Thymus (tissue), 14 donors: ENCODE measurements at places on chromosomes 16 and 17.

GRCh38 chr17:55681342-55681700 is 41.3 kb downstream of the TMEM100 start:
- no peak overlapping the region for H3K4me3 ChIP-seq
- DNase-seq: no peak
- H3K36me3 ChIP-seq: no peaks in the 10 kb centered on the region
- no peak overlapping the region for H3K27ac ChIP-seq
- H3K27me3 ChIP-seq: no peaks in the 10 kb centered on the region

GRCh38 chr16:4376126-4376892 is 4.7 kb downstream of the VASN start:
- no peak overlapping the region for H3K4me3 ChIP-seq
- no peak overlapping the region for H3K27ac ChIP-seq
- peaks cover 13% of the 10 kb centered on the region for H3K36me3 ChIP-seq
- no peak for DNase-seq
- H3K4me1 ChIP-seq: peaks cover 10% of the 10 kb centered on the region

- no peak overlapping the region for H3K4me3 ChIP-seq
- no peak overlapping the region for H3K27ac ChIP-seq
- no peak for DNase-seq
- H3K36me3 ChIP-seq: peaks cover 3% of the 10 kb centered on the region
These were observed 2.9 kb upstream of the P2RX1 start for GRCh38 chr17:3919123-3919624.

DNA sequence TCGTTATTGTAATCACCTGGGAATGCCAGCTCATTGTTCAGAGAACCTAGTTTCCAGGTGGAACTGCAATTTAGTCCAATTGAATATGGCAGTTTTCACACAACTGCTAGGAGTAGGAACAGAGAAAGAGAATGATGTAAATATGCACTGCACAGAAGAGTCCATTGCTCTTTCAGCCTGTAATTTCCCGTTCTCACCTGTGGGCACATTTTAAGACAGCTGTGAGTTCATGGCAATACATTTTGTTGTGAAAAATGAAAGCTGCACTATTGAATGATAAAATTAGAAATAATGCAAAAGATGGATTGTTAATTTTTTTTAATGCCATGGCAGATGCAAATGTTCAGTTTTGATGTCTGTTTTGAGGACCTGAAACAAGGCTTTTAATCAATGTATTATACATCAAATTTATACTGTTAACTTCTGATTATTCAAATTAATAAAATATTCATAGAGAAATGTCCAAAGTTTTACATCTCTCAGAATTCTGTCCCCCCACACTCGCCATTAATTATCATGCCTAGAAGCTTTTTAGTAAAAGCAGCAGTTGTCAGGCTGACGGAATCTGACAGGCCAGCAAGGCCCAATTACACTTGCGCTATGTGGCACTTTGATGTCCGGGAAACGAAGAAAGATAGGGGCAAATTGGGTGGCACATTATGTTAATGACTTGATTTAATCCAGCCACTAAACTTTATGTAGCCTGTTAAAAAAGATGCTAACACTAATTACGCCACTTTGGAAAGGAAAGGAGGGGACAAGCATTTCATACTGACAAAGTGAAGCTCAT is 72.2 kb downstream of the RPGRIP1L start:
- H3K4me1 ChIP-seq: no peaks in the 10 kb centered on the region
- H3K27ac ChIP-seq: no peak overlapping the region
- H3K27me3 ChIP-seq: no peaks in the 10 kb centered on the region
- H3K4me3 ChIP-seq: no peak overlapping the region
- no peak for DNase-seq
- no peaks in the 10 kb centered on the region for H3K36me3 ChIP-seq

GRCh38 chr17:76917829-76918228 is 49.6 kb downstream of the MGAT5B start:
- DNase-seq: no peak
- no peak overlapping the region for H3K27ac ChIP-seq
- H3K27me3 ChIP-seq: peaks cover 70% of the 10 kb centered on the region

GRCh38 chr17:71023249-71024030 is 854.1 kb downstream of the KCNJ2 start:
- no peaks in the 10 kb centered on the region for H3K27me3 ChIP-seq
- no peaks in the 10 kb centered on the region for H3K4me1 ChIP-seq
- no peaks in the 10 kb centered on the region for H3K36me3 ChIP-seq
- H3K27ac ChIP-seq: no peak overlapping the region
- no peak for DNase-seq

GRCh38 chr16:17404941-17405689 is 65.6 kb downstream of the XYLT1 start:
- no peak overlapping the region for H3K4me3 ChIP-seq
- H3K4me1 ChIP-seq: no peaks in the 10 kb centered on the region
- DNase-seq: no peak
- no peak overlapping the region for H3K27ac ChIP-seq
- H3K36me3 ChIP-seq: no peaks in the 10 kb centered on the region

GRCh38 chr17:74801896-74802295 is 25.8 kb upstream of the NAT9 start:
- no peak overlapping the region for H3K27ac ChIP-seq
- H3K4me1 ChIP-seq: no peaks in the 10 kb centered on the region
- peaks cover 45% of the 10 kb centered on the region for H3K36me3 ChIP-seq
- no peaks in the 10 kb centered on the region for H3K27me3 ChIP-seq

DNA sequence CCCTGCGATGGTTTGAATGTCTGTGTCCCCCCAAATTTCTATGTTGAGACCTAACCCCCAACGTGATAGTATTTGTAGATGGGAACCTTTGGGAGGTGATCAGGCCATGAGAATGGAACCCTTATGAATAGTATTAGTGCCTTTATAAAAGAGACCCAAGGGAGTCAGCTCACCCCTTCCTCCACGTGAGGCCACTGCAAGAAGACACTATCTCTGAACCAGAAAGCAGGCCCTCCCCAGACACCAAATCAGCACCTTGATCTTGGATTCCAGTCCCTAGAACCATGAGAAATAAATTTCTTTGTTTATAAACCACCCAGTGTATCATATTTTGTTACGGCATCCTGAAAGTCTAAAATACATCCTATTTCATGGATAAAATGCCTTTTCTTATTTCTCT is 64.4 kb upstream of the LRRC37A3 start:
- no peak for DNase-seq

- no peak overlapping the region for H3K4me3 ChIP-seq
- peaks cover 30% of the 10 kb centered on the region for H3K4me1 ChIP-seq
- H3K27me3 ChIP-seq: no peaks in the 10 kb centered on the region
- no peak for DNase-seq
- H3K27ac ChIP-seq: no peak overlapping the region
These were observed 5.1 kb downstream of the SNN start for GRCh38 chr16:11673091-11674000.

GRCh38 chr17:37781451-37781850 is 36.6 kb upstream of the HNF1B start:
- no peak for DNase-seq
- no peak overlapping the region for H3K27ac ChIP-seq
- no peaks in the 10 kb centered on the region for H3K4me1 ChIP-seq
- H3K36me3 ChIP-seq: no peaks in the 10 kb centered on the region

DNA sequence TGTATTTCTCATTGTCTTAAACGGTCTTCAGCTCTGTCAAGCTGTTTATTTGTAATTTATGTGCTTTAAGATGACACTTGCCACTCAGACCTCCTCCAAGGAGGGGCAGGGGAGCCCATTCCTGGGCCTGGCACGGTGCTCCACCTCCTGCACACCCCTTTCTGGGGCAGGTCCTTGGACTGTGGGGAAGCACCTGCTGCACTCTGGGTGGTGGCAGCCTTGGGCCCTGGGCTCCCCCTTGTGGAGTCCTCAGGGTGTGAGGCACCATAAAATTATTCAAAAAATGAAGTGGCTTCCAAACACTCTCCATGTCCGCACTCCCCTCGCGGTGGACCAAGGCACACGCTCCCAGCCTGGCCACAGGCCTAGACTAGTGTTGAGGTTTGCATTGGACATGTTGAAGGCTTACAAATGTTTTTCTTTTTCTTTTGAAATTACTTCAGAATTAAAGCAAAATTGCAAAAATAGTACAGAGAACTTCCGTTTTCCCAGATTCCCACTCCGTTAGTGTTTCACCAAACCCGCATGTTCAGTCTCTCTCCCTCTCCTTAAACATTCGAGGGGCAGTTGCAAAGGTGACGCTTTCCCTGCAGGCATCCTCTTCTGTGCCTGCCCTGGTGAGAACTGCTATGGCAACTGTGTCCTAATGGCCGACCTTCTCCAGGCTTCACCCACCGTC is 32.4 kb downstream of the FOXK2 start:
- H3K27me3 ChIP-seq: no peaks in the 10 kb centered on the region
- H3K4me1 ChIP-seq: peaks cover 8% of the 10 kb centered on the region
- peaks cover 9% of the 10 kb centered on the region for H3K36me3 ChIP-seq
- H3K27ac ChIP-seq: no peak overlapping the region
- peak; percentile 30 for DNase-seq

DNA sequence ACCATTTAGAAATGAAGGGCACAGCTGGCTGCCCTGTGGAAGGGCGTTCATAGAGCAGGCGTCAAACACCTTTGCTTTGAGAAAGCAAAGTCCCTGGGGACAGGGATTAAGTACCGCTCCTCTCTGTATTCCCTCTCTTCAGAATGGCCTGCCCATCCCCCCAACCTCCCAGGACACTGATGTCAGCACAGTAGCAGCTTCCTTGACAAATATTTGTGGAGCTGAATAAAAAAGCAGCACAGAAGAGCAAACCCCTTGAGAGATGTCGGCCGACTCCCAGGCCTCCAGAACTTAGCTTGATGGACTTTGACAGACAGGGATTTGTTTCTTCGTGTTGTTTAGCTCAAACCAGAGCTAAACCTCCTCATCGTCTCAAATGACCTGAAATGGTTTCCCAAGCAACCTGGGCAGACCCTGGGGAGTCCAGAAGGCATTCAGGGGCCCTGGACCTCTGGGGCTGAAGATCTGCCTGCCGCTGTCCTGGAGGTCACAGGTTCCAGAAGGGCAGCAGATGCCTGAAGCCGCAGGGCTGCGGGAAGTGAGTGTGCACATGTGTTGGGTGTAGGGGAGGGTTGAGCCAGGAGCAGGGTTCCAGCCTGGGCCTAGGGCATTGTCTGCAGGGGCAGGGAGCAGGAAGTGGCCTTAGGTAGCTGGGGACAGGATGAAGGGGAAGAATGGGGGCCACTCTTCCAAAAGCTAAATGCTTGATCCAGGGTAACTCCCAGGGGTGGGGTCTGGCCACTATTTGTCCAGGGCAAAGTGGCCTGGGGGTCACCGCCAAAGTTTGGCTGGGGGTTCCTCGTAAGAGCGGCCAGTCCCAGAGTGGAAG is 42.3 kb upstream of the NKD1 start:
- H3K36me3 ChIP-seq: no peaks in the 10 kb centered on the region
- DNase-seq: no peak
- H3K4me1 ChIP-seq: no peaks in the 10 kb centered on the region
- no peak overlapping the region for H3K4me3 ChIP-seq
- no peak overlapping the region for H3K27ac ChIP-seq

- no peak overlapping the region for H3K4me3 ChIP-seq
- no peak overlapping the region for H3K27ac ChIP-seq
- no peaks in the 10 kb centered on the region for H3K27me3 ChIP-seq
- no peak for DNase-seq
- no peaks in the 10 kb centered on the region for H3K36me3 ChIP-seq
These were observed 44.5 kb downstream of the SLFN5 start for GRCh38 chr17:35287286-35287811.

- no peaks in the 10 kb centered on the region for H3K4me1 ChIP-seq
- no peak overlapping the region for H3K4me3 ChIP-seq
- H3K27ac ChIP-seq: no peak overlapping the region
- no peak for DNase-seq
- peaks cover 11% of the 10 kb centered on the region for H3K27me3 ChIP-seq
- no peaks in the 10 kb centered on the region for H3K36me3 ChIP-seq
These were observed 69.4 kb upstream of the NKD1 start for GRCh38 chr16:50478773-50479149.

- H3K36me3 ChIP-seq: no peaks in the 10 kb centered on the region
- no peak for DNase-seq
These were observed 354.3 kb downstream of the CPPED1 start for GRCh38 chr16:12449374-12449773.

DNA sequence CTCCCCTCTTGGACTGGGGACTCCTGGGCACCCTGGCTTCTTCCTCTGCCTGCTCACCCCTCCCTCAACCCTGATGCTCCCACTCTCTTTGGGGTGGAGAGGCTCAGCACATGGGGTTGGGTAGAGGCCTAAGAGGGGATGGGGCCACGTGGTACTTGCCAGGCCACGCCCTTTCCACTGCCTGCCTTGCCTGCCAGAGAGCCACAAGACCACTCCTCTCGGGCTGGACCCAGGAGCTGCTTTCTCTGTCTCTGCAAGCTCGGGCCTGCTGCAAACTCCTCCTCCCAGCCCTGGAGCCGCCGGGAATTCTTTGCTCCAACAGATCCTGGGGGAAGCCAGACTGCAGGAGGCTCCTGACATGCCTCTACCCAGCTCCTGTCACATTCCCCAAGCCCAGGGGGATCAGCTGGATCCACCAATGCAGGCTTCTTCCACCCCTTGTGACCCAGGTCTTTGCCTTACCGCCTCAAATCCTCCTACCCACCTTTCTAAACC is 11.8 kb downstream of the DLX4 start:
- no peaks in the 10 kb centered on the region for H3K4me1 ChIP-seq
- peaks cover 80% of the 10 kb centered on the region for H3K27me3 ChIP-seq
- H3K36me3 ChIP-seq: no peaks in the 10 kb centered on the region
- H3K4me3 ChIP-seq: no peak overlapping the region

- peaks cover 9% of the 10 kb centered on the region for H3K4me1 ChIP-seq
- H3K4me3 ChIP-seq: no peak overlapping the region
- H3K36me3 ChIP-seq: no peaks in the 10 kb centered on the region
- DNase-seq: no peak
These were observed 3.5 kb downstream of the DYNLRB2 start for GRCh38 chr16:80544326-80544725.

DNA sequence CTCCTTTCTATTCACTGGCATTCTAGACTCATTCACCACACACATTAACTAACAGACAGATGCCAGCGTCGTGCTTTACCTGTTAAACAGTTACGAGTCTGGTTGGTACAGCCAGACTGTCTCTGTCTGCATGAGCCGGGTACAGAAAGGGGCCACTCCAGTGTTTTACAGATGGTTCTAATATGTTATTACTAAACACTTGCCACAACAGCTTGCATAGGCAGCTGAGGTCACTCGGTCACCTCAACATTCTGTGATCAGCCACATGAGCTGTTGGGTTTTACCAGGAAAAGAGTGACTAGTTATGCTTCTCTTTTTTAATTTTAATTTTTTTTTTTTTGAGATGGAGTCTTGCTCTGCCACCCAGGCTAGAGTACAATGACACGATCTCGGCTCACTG is 25.2 kb downstream of the CD300A start:
- no peak for DNase-seq
- no peaks in the 10 kb centered on the region for H3K27me3 ChIP-seq
- H3K4me1 ChIP-seq: no peaks in the 10 kb centered on the region
- H3K36me3 ChIP-seq: no peaks in the 10 kb centered on the region
- H3K4me3 ChIP-seq: no peak overlapping the region
- no peak overlapping the region for H3K27ac ChIP-seq

GRCh38 chr16:2392025-2392424 is 37.2 kb upstream of the CCNF start:
- no peak for DNase-seq
- no peaks in the 10 kb centered on the region for H3K4me1 ChIP-seq
- H3K4me3 ChIP-seq: no peak overlapping the region
- no peak overlapping the region for H3K27ac ChIP-seq

GRCh38 chr17:32120141-32120540 is 22.2 kb upstream of the RHOT1 start:
- no peak overlapping the region for H3K4me3 ChIP-seq
- no peaks in the 10 kb centered on the region for H3K4me1 ChIP-seq
- no peaks in the 10 kb centered on the region for H3K27me3 ChIP-seq
